ENCODE measurements at places on chromosomes 1 and 21.

DNA sequence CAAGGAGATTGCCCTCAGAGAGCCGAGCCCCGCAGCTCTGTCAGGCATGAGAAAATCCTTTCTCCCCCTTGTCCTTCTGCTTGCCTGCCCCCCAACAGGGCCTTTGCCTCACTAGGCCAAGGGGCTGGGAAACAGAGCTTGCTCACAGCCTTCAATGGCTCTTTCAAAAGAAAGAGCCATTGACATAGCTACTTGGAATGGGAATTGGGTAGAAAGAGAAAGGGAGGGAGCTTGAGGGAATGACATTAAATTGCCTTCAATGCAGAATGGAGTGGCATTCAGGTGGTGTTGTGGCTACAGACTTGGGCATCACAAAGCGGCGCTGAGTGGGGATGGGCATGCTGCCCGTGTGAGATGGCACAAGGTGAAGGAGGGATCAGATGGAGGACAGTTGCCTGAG lies 13.2 kb downstream of the SYT11 start:
- no peak for DNase-seq

DNA sequence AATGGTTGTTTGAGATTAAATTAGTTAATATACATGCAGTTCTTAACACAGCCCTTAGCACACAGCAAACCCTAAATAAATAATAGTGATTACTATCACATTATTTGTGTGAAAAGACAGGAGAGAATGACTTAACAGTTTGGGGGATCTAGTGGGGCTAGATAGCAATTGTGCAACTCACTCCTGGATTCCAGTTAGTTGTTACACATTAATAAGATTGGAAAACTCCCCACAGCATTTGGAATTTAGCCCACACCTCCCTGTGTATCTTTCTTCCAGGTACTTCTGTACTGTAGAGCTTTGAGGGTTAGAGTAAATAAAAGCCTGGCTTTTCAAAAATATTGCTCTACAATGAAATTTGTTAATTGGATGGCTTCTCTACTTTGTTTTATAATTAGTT lies 93.2 kb downstream of the KCTD3 start:
- DNase-seq = no peak

GRCh38 chr1:198079432-198079951 lies 77.3 kb upstream of the NEK7 start:
- DNase-seq = peak; percentile 23

DNA sequence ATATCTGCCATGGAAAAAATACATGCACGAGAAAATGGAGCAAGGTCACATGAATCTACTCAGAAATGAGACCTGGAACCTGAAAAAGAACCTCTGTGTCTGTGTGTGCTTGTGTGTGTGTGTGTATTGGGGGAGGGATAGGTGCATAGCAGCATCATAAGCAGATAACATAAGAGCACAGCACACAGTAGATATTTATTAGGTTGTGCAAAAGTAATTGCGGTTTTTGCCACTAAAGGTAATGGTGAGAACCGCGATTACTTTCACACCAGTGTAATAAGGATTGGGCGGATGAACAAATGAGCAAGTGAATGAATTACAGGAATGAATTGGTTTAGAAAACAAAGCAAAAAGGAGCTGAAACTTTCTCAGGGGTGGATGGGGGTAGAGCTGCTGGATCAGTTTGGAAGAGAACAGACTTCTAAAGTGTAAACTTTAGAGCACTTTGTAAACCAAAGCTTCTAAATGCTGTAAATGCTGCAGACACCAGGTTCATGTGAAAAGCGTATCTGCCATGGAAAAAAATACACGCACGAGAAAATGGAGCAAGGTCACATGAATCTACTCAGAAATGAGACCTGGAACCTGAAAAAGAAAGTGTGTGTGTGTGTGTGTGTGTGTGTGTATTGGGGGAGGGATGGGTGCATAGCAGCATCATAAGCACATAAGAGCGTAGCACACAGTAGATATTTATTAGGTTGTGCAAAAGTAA lies 156.9 kb downstream of the TOMM20 start:
- DNase-seq = no peak

DNA sequence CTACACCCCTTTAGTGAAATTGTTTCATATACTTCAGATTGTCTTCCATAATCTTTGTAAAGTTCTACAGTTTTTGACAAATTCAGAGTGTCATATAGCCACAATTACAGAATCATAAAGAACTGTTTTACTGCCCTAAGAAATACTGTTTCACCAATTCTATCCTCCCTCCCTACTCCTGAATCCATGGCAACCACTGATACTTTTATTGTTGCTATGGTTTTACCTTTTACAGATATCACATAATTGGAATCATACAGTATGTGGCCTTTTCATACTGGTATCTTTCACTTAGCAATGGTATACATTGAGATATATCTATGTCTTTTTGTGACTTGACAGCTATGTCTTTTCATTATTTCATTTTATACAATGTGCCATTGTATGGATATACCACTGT lies 34.1 kb downstream of the RC3H1 start:
- no peak for DNase-seq

- DNase-seq = no peak
Measured at GRCh38 chr1:233269656-233270055, 25.9 kb downstream of the PCNX2 start.

DNA sequence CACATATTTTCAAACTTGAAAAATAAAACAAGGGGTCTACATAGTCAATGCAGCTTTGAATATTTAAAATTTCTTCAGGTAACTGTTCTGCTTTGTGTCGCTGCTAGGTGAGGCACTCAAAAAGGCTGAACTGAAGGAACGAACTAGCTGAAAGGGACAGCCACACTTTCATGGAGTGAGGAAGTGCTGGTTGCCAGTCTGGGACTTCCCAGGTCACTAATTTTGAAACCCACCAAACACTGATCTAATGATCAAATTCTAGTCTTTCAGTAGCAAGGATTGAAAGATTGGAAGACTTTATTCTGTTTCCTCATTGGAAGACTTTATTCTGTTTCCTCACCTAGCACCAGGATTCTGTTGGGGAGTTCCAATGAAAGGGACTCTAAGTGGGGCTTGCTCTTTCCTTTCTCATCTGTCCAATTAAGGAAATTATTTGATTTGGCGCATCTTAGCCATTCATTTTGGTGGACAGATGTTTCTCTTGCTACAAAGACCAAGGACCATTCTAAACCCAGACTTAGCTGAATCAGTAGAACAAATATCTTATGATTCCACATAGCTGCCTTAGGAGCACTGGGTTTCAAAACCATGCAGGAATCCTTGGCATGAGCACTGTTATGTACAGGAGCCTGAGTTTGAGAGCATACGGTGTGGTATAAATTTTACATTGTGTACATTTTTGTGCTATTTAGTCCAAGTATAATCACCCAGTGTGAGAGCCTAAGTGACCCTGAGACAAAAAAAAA lies 10.9 kb upstream of the ARID1A start:
- no peak for DNase-seq

- DNase-seq = no peak
Measured at GRCh38 chr21:15445327-15445726, 284.5 kb upstream of the USP25 start.

- DNase-seq = no peak
Measured at GRCh38 chr1:106960412-106960811, 96.1 kb upstream of the PRMT6 start.

GRCh38 chr1:85605484-85606413 lies 25.2 kb downstream of the CCN1 start:
- DNase-seq = peak; percentile 14

GRCh38 chr1:236425031-236425663 lies 31.1 kb downstream of the EDARADD start:
- DNase-seq = no peak

DNA sequence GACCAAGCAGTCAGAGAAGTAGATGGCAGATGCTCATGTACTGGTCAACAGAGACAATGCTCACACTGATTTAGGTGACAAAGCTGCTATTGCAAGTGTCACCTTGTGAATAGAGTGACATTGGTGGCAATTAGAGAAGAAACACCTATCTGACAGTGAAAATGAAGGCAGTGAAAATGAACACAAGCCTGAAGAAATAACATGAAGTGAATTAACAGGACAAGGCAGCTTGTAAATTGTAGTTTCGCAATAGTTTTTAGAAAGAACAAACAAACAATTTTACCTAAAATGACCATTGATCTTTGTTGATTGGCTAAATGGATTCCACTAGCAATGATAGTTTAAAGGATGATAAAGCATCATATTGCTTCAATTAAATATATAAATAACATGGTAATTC lies 1389.5 kb downstream of the PLA2G4A start:
- no peak for DNase-seq

GRCh38 chr1:177239792-177240191 lies 69.0 kb downstream of the BRINP2 start:
- DNase-seq = no peak

DNA sequence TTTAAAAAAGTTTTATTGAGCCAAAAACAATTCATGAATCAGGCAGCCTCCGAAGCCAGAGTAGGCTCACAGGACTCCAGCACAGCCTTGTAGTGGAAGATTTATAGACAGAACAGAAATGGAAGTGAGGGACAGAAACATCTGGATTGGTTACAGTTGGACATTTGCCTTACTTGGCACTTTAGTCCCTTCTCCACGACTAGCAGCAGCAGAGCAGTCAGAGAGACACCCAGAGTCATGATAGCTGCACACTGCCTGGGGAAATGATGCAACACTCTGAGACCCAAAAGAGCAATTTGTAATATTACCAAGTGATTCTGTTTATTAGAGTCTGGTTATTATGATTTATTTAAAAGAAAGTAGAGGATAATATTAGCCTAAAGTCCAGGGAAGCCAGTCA lies 72.2 kb upstream of the KRTAP11-1 start:
- no peak for DNase-seq

DNA sequence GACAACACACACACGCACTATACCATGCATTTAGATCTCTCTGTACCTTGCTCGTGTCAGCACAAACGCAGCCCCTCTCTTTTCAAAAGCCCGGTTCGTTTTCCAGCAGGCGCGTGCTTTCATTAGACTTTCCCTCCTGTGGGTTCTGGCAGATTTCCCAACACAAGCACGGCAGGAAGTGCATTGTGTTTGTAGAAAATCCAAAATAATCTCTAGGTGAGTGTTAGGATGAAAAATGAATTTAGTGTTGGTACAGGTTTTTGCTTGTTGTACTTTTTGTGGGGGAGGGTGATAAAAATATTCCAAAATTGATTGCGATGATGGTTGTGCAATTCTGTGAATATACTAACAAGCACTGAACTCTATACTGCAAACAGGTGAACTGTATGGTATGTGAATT lies 54.1 kb upstream of the POFUT2 start:
- peak; percentile 95 for DNase-seq

DNA sequence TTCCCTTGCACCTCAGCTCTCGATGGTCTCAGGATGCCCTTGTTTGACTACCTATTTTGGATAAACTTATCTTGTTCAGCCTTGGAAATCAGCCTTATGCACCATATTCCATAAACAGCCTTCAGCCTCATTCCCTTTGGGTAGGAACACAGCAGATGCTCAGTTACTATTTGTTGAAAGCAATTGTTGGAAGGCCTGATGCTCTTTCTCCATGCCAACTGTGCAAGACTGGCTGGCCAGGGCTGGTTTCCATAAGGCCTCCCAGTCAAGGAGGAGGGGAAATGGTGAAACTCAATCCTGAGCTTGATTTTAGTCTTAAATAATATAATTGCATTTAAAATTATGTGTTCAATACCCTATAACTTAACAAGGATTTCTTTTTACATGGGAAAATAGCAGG lies 121.1 kb upstream of the DEPDC1 start:
- DNase-seq = no peak

DNA sequence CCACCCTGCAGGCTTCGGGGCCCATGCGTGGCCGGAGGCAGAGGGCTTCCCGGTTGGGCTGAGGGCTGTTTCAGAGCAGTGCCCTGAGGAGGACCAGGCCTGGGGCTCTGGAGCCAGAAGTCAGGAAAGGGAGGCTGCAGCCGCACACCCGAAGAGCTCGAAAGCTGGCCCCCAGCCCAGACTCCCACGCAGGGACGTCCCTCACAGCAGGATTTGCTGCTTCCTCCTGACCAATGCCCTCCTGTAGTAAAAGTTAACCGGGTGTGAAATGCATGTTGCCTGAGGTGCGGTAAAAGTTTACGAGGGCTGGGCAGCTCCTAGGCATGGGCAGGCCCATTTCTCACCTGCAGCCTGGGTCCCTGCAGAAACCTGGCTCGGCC lies 101.5 kb upstream of the ARHGEF16 start:
- DNase-seq = peak; percentile 61

DNA sequence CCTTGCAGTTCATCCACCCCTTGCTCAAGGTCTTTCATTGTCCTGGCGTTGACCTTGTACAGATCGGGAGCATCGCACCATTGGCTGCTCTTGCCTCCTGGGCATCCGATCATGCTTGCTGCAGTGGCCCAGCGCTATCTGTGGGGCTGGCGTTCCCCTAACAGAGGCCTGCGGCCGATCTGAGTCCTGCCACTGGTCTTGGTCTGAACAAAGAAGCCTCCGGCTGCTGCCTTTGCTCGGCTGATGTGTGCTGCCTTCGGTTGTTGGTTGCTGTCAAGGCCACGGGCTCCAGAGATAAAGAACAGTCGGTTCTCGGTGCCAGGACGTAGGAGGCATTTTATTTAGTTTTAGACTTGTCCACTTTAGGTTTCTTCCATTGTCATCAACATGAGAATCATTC lies 39.0 kb downstream of the PCNT start:
- DNase-seq = no peak

DNA sequence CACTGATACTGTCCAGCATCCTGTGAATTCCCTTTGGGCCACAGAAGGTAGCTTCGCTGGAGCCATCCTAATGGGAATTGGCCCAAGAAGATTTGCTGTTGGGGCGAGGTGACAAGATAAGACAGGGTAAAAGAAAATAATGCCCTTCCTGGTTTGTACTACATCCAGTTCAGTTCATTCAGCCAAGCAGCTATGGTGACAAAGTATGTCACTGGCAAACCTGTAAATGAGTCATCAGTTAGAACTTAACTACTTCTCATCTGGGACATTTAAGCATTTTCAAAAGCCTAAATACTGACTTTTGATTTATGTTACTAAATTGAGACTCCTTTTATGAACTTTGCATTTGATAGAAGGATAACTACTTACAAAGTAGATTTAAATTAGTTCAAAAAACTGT lies 54.2 kb downstream of the WDR64 start:
- DNase-seq = no peak

DNA sequence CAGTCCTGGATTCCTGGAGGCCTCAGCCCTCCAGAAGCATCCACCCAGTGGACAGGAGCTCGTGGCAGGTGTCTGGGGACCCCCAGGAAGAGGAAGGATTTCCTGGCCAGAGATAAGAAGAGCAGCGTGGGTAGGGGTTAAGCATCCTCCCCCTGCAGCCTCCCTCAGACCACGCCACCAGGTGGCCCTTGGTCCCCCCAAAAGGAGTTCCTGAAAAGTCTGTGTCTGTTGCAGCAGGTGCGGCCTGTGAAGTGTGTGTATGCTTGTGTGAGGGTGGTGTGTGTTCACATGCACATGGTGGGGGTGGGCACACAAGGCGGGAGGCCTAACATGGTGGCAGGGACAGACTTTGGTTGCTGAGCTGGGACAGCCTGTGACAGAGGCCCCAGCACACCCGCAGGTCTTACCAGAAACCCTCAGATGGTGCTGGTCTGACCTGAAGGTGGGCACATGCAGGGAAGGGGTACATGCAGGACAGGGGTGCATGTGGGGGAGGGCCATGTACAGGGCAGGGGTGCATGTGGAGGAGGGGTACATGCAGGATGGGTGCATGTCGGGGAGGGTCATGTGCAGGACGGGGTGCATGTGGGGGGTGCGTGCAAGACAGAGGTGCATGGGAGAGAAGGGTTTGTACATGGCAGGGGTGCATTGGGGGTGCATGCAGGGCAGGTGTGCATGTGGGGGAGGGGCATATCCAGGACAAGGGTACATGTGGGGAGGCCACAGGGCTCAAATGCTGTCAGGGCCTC lies 18.2 kb upstream of the RUNX3 start:
- DNase-seq = no peak

- DNase-seq = no peak
Measured at GRCh38 chr1:113401067-113401466, 10.8 kb downstream of the MAGI3 start.

Measured in NCI-H69 (cell line).